ENCODE measurements at places on chromosomes 7 and 10.

DNA sequence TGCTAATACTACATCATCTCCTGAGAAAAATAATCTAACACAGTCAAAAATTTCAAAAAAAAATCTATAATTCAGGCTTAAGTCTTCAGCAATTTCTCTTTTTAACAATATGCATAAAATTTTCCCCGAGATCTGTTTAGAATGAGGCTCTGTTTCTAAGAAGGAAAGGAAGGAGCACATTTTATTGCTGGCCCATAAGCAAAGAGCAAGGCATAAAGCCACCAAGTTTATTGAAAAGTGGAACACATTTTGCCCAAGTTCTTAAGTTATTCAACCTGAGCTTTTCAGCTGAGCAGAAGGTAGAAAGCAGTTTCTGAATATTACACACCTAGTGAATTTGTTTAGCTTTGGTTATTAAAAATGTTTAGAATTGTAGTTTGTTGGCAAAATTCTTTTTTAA lies 73.9 kb downstream of the AGMO start:
- DNase-seq, result no peak

- no peak for DNase-seq
Measured at GRCh38 chr7:33043501-33044400, 18.8 kb downstream of the NT5C3A start.

DNA sequence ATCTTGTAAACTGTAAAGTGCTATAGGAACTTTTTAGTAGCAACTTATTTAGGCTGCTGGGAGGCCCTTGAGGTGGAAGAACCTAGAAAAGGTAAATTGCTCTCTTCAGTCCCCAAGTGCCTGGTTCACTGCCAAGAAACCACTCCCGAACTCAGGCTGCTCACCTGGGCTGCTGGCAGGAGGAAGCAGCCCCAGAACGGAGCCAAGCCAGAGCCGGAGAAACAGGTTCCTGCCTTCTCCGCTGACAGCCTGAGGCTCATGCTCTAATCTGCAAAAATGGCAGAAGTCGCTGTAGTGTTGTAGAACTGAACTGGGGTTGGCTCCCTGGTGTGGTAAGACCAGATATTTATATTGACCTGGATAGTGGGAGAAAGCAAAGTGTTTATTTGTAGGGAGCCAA lies 136.0 kb downstream of the CUL2 start:
- DNase-seq, result no peak

GRCh38 chr7:197413-198335 lies 5.3 kb downstream of the FAM20C start:
- no peak for DNase-seq

- peak; percentile 49 for DNase-seq
Measured at GRCh38 chr7:123190109-123190831, 9.5 kb downstream of the SLC13A1 start.

GRCh38 chr7:106462365-106462859 lies 177.6 kb upstream of the NAMPT start:
- no peak for DNase-seq
